ENCODE measurements at places on chromosomes 1 and 21. TPM values are rescaled to one million over a fixed set of nuclear protein-coding genes. Genes with fewer than 3 reads are reported as not detected.

DNA sequence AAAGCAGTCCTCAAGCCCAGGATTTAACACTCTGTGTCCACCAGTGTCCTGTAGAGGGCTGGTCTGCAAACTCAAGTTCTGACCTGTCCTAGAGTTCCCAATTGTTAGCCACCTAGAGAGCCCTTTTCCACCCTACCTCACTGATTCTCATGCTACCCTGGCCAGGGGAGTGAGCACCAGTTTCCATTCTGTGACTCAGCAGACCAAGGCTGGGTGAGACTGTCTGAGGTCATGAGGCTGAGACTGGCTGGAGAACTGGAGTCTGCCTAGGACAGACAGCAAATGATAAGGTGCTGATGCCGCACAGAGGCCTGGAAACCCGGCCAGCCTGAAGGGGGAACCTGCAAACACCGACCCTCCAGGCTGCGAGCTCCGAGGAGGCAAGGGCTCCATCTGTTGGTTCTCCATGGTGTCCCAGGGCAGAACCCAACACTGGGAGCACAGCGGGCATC is 13.7 kb downstream of the GLIS1 start:
- peaks cover 3% of the 10 kb centered on the region for H3K4me1 ChIP-seq
- H3K36me3 ChIP-seq = peaks cover 2% of the 10 kb centered on the region
- DNase-seq = peak; percentile 77
- no peaks in the 10 kb centered on the region for H3K27me3 ChIP-seq

DNA sequence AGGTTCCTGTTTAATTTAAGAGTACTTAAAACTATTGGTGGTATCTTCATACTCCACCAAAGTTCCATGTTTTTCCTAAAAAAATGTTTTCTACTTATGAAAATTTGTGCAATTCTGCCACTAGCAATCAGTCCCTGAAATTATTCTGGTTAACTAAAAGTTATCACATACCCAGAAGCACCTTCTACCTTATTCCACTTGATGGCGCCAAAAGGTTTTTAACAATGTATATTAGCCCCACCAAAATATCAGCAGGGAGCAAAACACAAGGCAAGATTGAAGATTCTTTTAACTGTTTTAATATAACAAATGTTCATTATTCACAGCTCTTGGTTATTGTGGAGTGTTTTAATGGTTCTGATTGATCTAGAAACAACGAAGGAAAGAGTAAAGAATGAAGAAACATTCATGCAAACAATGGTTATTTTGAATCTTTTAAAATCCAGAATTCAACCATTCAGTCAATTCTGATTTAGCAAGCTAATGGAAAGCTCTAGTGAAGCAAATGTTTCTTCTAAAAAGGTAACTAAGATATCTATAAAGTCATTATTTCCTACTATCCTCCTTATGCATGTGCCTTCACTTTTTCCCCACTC is 67.2 kb downstream of the TTLL7 start:
- H3K27ac ChIP-seq = no peak overlapping the region
- no peaks in the 10 kb centered on the region for H3K36me3 ChIP-seq
- peaks cover 4% of the 10 kb centered on the region for H3K4me1 ChIP-seq
- no peak overlapping the region for H3K4me3 ChIP-seq
- no peaks in the 10 kb centered on the region for H3K27me3 ChIP-seq

DNA sequence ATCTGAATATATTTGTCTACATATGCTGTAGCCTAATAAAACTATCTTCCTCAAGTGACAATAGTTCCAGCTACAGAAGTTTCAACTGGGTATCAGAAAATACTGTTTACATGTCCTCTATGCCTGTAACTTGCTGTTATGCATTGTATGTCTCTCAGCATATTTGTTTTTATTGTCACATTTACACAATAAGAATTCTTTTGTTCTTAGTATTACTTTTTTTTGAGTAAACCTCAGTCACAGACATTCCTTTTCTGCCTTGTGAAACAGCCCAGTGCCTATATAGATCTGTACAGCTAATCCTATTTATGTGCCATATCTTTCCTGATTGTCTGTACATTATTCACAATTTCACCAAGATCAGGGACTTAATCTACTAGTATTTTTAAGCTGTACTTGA is 565.2 kb downstream of the NEGR1 start:
- H3K4me3 ChIP-seq = no peak overlapping the region
- no peaks in the 10 kb centered on the region for H3K36me3 ChIP-seq
- no peaks in the 10 kb centered on the region for H3K27me3 ChIP-seq
- no peak for DNase-seq

DNA sequence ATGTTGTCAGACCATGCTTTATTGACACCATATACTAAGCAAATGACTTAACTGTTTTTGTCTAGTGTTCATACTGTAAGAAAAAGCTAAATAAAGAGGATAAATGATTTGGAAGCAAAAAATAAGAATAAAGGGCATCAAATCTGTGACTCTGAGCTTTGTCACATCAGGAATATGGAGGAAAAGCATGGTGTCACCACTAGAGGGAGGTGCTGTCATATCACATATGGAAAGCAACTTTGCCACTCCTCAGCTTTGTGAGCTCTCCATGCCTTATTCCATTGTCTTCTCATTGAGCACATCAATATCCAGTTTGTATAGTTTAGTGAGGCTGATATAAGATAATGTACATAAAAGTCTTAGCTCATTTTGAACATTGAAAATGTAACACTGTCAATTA is 20.8 kb upstream of the GBP1 start:
- peak; percentile 56 for DNase-seq
- H3K27me3 ChIP-seq = no peaks in the 10 kb centered on the region
- no peak overlapping the region for H3K4me3 ChIP-seq
- no peaks in the 10 kb centered on the region for H3K4me1 ChIP-seq
- H3K27ac ChIP-seq = no peak overlapping the region

DNA sequence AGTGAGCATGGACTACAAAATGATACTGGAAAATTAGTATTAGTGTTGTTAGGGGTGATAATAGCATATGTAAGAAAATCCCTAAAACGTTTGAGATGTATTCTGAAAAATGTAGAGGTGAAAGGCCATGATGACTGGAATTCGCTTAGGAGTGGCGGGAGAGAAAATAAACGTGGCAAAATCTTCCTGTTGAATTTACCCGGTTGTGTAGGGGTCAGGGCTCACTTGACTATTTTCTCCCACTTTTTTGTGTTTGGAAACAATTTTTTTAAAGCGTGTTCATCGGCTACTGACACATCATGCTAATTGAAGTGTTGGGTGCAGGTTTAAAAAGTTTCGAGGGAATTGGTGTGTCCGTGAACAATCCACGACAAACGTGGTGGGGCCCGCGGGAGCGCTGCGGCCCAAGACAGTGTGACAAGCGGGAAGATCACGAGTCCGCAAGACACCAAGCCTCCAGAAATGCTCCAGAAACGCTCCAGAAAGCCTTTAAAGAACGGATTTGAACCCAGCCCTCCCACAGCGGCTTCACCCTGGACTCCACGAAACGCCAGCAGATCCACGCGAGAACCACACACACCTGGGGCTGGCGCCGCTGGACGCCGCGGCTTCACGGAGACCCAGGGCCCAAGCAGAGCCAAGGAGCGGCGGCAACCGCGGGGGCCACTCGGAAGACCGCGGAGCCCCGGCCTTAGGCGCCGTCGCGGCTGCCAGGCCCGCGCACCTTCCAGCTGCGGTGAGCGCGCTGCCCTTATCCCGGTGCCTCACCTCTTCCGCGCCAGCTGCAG is 573 bp downstream of the PSMG1 start:
- H3K36me3 ChIP-seq = peaks cover 5% of the 10 kb centered on the region

- H3K27ac ChIP-seq = no peak overlapping the region
- H3K36me3 ChIP-seq = no peaks in the 10 kb centered on the region
- H3K4me1 ChIP-seq = no peaks in the 10 kb centered on the region
- H3K27me3 ChIP-seq = no peaks in the 10 kb centered on the region
- no peak for DNase-seq
Measured at GRCh38 chr1:213572912-213573647, 414.7 kb upstream of the PROX1 start.

DNA sequence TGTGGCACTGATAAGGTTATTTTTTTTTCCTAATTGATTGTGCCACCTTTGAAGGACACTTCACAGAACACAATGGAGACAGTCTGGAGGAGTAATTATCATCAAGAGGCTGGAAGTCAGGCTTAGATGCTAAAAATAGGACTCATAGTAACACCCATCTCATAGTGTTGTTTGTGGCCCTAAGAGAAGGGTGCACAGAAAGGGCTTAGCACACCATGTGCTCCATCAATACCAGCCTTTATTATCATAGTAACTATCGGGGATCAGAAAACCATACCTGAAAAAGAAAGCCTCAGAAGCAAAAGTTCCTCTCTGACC is 11.9 kb downstream of the NIPAL3 start:
- no peak overlapping the region for H3K4me3 ChIP-seq
- H3K27ac ChIP-seq = no peak overlapping the region
- DNase-seq = no peak
- H3K4me1 ChIP-seq = no peaks in the 10 kb centered on the region

- no peak overlapping the region for H3K4me3 ChIP-seq
- no peak for DNase-seq
- H3K36me3 ChIP-seq = no peaks in the 10 kb centered on the region
- peaks cover 4% of the 10 kb centered on the region for H3K4me1 ChIP-seq
- no peak overlapping the region for H3K27ac ChIP-seq
Measured at GRCh38 chr1:219119839-219120238, 53.8 kb upstream of the LYPLAL1 start.

GRCh38 chr1:108575375-108575774 is 15.5 kb downstream of the EEIG2 start:
- no peak overlapping the region for H3K27ac ChIP-seq
- no peaks in the 10 kb centered on the region for H3K4me1 ChIP-seq
- H3K4me3 ChIP-seq = no peak overlapping the region
- peak; percentile 10 for DNase-seq
- H3K36me3 ChIP-seq = no peaks in the 10 kb centered on the region

GRCh38 chr1:164779376-164779775 is 220.4 kb downstream of the PBX1 start:
- H3K27ac ChIP-seq = no peak overlapping the region
- DNase-seq = no peak
- H3K36me3 ChIP-seq = no peaks in the 10 kb centered on the region

GRCh38 chr1:226820941-226821718 is 49.3 kb upstream of the PSEN2 start:
- peak overlapping the region; percentile 36 for H3K27ac ChIP-seq
- DNase-seq = peak; percentile 100
- H3K27me3 ChIP-seq = no peaks in the 10 kb centered on the region
- no peaks in the 10 kb centered on the region for H3K36me3 ChIP-seq
- H3K4me1 ChIP-seq = peaks cover 5% of the 10 kb centered on the region

DNA sequence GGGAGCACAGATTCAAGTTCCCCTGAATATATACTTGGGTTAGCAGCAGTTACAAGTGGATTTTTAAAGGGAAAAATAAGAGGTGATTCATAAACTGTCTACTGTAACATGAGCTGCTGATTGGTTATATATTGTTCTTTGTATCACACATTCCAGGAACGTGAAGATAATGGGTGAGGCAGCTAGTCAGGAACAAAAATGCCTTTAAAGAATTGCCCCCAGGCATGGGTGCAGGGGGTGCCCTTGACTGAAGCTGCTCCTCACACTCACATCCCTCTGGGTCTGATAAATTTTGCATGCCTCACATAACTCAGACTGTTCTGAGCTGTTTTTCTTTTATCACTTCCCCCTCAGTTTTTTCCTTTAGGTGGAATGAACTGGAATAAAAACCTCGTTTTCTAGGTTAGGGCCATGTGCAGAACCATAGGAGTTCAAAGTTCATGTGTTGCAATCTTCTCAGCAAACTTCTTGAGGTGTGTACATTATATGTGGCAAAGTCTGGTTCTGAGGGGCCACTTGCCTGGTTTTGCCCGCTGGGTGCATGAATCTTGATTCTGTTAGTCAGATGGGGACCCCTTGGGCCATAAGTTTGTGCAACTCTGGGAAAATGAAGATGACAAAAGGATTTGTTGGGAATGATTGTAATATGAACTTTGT is 21.1 kb downstream of the TBX19 start:
- H3K27me3 ChIP-seq = no peaks in the 10 kb centered on the region
- H3K4me3 ChIP-seq = no peak overlapping the region
- no peaks in the 10 kb centered on the region for H3K36me3 ChIP-seq
- H3K27ac ChIP-seq = no peak overlapping the region
- DNase-seq = peak; percentile 61

- H3K27ac ChIP-seq = no peak overlapping the region
- peaks cover 8% of the 10 kb centered on the region for H3K4me1 ChIP-seq
- DNase-seq = peak; percentile 39
- no peaks in the 10 kb centered on the region for H3K27me3 ChIP-seq
- no peak overlapping the region for H3K4me3 ChIP-seq
Measured at GRCh38 chr1:248924696-248925532, 18.9 kb downstream of the PGBD2 start.

Gene DNAJC28
- total RNA-seq = 1.4 TPM

Gene PKLR
- not detected for total RNA-seq

Gene KRTAP19-3
- not detected for total RNA-seq

Gene DCDC2B
- not detected for total RNA-seq

- no peaks in the 10 kb centered on the region for H3K27me3 ChIP-seq
- H3K27ac ChIP-seq = no peak overlapping the region
- H3K4me1 ChIP-seq = no peaks in the 10 kb centered on the region
- H3K4me3 ChIP-seq = no peak overlapping the region
- DNase-seq = no peak
Measured at GRCh38 chr21:39657091-39657689, 44.5 kb downstream of the B3GALT5 start.

- no peak overlapping the region for H3K4me3 ChIP-seq
- H3K27me3 ChIP-seq = no peaks in the 10 kb centered on the region
- no peak for DNase-seq
- H3K27ac ChIP-seq = no peak overlapping the region
Measured at GRCh38 chr1:198773030-198773429, 134.2 kb downstream of the PTPRC start.

Gene ANGPTL7
- under 0.01 TPM for total RNA-seq

GRCh38 chr1:164101802-164102201 is 457.2 kb upstream of the PBX1 start:
- no peak overlapping the region for H3K27ac ChIP-seq
- no peaks in the 10 kb centered on the region for H3K4me1 ChIP-seq

GRCh38 chr1:101088431-101088830 is 62.8 kb upstream of the DPH5 start:
- H3K4me3 ChIP-seq = no peak overlapping the region
- no peaks in the 10 kb centered on the region for H3K36me3 ChIP-seq
- DNase-seq = peak; percentile 7

GRCh38 chr1:107139833-107140702 is 771 bp upstream of the NTNG1 start:
- peak; percentile 36 for DNase-seq
- H3K27me3 ChIP-seq = peaks cover 5% of the 10 kb centered on the region
- no peak overlapping the region for H3K27ac ChIP-seq
- H3K4me3 ChIP-seq = peak overlapping the region; percentile 39

DNA sequence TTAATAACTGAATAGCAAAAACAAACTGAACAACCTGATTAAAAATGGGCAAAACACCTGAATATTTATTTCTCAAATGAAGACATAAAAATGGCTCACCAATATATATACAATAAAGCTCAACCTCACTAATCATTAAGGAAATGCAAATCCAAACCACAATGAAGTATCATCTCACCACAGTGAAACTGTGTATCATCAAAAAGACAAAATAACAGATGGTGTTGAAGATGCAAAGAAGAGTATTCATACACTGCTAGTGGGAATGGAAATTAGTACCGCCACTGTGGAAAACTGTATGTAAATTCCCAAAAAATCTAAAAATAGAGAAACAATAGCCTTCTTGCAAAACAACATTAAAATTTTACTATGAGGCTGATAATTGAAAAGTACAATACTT is 1660.1 kb upstream of the B3GALT2 start:
- no peak for DNase-seq
- H3K4me1 ChIP-seq = no peaks in the 10 kb centered on the region
- no peaks in the 10 kb centered on the region for H3K27me3 ChIP-seq
- H3K27ac ChIP-seq = no peak overlapping the region

Gene TEX38
- total RNA-seq = not detected

Gene AMPD1
- total RNA-seq = not detected

- H3K4me1 ChIP-seq = peaks cover 13% of the 10 kb centered on the region
- H3K36me3 ChIP-seq = no peaks in the 10 kb centered on the region
- H3K27me3 ChIP-seq = peaks cover 31% of the 10 kb centered on the region
- no peak overlapping the region for H3K4me3 ChIP-seq
- H3K27ac ChIP-seq = no peak overlapping the region
- no peak for DNase-seq
Measured at GRCh38 chr21:42257091-42257765, 38.3 kb downstream of the ABCG1 start.

Gene S100B
- total RNA-seq = not detected

All from IMR-90 (cell line).